ENCODE measurements at places on chromosomes 16 and 17. TPM values are rescaled to one million over a fixed set of nuclear protein-coding genes. Genes with fewer than 3 reads are reported as not detected.

DNA sequence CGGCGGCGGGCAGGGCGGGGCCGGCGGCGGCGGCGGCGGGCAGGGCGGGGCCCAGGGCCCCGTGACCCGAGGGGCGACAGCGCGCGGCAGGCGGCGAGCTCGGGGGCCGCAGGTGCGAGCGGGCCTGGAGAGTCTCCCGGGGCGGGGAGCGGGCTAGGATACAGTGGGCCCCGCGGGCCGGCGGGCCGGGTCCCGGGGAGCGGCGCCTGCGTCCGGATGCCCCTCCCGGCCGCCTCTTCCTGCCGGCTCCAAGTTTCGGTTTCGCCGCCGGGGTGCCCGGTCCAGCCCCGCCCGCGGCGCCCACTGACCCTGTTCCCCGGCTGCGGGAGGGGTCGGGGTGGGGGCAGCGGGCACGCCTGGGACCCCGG, at the start of gene RNF213:
TSS of gene RNF213 (plus strand) at position 62 of the 368 bp plus-strand sequence. CDS start 2,830 bp downstream, outside the sequence.
- DNase-seq, result peak; percentile 57

DNA sequence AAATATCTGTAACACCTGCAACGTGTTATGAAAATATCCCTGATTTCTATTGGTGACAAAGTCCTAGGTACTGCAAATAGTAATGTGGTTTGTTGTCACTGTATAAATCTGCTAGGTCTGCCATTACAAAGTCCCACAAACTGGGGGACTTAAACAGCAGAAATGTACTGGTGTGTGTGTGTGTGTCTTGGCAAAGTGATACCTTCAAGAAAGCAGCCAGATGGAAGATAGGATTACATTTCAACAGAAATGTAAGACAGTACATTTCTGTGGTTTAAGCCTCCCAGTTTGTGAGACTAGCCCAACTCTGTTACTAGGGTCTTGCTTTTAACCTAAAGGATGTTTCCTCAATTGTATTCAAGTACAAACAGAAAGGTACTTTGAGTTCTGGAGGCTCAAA, 531.7 kb downstream of the NPIPA7 start:
- DNase-seq, result no peak

DNA sequence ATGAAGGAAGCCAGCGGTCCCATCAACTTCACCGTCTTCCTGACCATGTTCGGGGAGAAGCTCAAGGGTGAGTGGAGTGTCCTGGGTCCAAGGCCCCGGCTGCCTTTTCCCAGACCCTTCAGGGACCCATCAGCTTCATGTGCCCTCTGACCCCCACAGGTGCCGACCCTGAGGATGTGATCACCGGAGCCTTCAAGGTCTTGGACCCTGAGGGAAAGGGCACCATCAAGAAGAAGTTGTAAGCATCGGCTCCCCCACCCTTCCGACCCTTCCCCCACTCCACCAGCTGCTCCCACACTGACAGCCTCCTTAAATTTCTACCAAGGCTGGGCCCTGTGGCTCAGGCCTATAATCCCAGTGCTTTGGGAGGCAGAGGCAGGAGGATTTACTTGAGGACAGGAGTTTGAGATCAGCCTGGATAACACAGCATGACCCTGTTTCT, 1.9 kb downstream of the MYL11 start:
- DNase-seq, result no peak

LDHD gene
- not detected for total RNA-seq

DNA sequence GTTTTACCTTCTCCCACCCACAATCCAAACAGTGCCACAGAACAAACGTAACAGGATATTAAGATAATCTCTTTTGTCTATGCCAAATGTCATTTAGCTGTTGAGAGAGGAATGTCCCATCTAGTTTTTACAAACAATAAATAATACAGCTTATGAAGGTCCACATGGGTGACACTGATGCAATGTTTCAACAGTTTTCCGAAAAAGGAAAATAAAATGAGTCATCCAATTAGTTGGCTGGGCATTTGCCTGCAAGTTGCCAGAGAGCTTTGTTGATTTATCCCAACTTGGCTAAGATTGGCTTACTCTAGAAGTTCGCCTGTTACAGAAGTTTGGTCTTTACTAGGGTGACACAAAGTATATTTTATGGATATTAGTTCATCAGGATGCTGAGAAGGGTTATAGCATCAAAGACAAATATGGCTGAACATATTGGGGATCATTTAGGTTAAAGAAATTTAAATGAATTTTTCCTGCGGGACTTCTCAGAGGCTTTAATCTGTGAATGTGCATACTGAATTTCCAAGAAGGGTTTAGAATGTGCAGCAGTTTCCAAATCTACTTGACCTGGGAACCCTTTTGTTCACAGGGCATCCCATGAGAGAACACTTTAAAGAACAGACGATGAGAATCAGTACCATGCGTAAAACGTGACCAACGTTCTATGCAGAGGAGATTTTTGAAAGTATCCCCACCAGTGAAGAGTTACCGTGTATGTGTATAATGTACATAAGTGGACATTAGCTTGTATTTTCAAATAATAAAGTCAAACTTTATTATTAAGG, 73.1 kb downstream of the CDH13 start:
- no peak for DNase-seq

RAP1GAP2 gene
- total RNA-seq, result 1.4 TPM

DNA sequence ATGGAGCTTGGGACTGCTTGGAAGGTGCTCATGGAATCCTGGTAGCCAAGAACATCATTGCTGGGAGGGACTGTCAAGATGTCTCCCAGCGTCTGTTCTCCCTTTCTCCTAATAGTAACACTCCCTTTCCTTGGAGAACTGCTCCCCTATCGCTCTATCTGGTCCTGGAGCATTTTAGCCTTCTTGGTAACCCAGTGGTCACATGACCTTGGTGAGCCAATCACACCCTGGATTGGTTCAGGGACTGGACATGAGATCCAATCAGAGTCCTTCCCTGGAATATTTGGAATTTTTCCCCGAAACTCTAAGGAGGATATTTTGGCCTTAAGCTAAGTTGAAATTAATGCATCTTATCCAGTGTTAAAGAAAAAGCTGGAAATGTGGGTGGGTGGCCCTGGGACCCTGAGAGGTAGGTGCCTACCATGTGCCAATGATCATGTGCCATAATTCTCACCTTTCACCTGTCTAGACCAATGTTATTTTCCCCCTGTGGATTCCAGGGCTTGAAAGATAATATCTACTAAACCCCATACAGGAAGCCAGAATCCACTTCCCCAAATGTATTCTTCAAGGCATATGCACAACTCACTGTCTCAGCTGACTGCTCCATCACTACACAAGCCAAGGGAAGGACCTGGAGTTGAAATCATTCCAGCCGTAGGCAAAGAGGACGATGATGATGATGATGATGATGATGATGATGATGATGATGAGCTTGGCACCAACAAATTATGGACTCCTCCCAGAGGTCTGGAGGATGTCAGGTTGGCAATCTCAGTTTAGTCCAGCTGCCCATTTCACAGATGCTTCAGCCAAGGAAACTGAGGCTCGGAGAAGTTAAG, 193.2 kb downstream of the RAB11FIP4 start:
- no peak for DNase-seq

DNA sequence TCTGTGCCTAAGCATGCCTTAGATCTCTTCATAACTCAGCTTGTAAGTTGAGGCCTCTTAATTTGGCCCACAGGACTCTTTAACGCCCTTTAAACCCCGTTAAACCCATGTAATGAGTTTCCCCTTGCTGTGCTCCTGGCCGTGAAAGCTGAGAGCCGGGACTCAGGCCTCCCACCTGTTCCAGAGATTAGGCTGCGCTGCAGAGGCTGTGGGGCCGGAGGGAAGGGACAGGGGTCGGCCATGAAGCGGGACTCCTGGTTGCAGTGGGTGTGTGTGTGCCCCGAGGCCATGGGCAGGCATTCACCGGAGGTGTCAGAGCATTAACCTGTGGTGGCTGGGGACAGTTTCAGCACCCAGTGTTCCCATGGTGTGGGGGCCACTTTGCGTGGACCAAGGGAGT, 150.8 kb upstream of the IRX3 start:
- no peak for DNase-seq

KRTAP9-3 gene
- not detected for total RNA-seq

DNA sequence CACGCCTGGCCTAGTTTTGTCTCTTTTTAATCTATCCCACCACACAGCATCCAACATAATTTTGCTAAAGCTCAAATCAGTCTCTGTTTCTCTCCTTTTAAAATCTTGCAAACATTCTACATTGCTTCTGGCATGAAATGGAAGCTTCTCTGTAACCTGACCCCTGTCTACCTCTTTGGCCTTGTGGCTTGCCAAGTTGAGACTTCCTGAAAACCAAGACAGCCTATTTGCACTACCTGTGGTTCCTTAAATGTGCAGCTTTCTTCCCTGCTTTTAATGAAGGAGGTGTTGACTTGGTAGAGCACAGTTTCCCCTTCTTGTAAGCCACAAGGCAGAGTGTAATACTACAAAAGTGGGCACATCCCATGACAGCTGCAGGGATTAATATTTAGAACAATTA, 6.0 kb upstream of the CCL3 start:
- no peak for DNase-seq

RNF151 gene
- total RNA-seq, result not detected

- no peak for DNase-seq
Measured at GRCh38 chr16:77679901-77680300, 42.4 kb upstream of the NUDT7 start.

MT1A gene
- total RNA-seq, result 0.71 TPM

- no peak for DNase-seq
Measured at GRCh38 chr17:47966079-47966519, 4.8 kb upstream of the CDK5RAP3 start.

COG1 gene
- 26.5 TPM for total RNA-seq

GRCh38 chr17:80843741-80844156, 147.9 kb upstream of the CHMP6 start:
- DNase-seq, result no peak

MYH13 gene
- total RNA-seq, result not detected

ZNF598 gene
- 96.6 TPM for total RNA-seq

GRCh38 chr17:19904924-19905323, 37.2 kb upstream of the ULK2 start:
- no peak for DNase-seq

GRCh38 chr16:27549464-27549745, 308 bp downstream of the GTF3C1 start:
- no peak for DNase-seq

DNA sequence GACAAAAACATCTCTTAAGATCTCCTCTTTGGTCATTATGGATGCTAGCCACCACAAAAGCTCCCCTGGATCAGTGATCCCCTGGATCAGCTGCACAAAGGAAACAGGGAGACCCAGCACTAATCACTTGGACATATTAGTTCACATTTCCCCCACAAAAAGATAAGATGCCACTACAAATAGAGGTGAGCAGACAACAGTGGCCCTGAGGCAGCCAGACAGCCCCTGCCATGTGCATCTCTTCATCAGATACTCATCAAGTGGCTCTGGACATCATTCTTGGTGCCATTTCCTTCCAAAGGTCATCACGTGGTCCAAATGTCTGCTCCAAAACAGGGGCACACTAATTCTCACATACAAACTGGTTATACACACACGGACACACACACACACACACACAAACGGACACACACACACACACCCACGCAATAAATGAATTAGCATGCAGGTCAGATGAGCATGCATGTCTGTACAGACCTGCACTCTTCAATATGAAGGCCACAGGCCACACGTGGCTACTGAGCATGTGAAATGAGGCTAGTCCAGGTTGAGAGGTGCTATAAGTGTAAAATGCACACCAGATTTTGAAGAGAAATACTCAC, 4.1 kb downstream of the USP36 start:
- no peak for DNase-seq

DNA sequence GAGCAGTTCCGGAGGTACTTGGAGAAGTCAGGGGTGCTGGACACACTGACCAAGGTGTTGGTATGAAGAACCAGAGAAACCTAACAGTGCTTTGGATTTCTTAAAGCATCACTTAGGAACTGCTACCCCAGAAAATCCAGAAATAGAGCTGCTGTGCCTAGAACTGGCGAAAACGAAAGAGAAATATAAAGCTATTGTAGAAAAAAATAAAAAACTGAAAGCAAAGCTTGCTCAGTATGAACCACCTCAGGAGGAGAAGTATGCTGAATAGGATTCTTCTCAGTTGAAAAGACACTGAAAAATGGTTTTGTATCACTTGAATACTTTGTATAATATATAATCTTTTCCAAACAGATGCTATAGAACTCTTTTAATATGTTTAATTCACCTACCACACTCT, 106.3 kb upstream of the PMFBP1 start:
- no peak for DNase-seq

GRCh38 chr17:57221366-57222350, 34.7 kb upstream of the MSI2 start:
- no peak for DNase-seq

HOXB8 gene
- not detected for total RNA-seq

GRCh38 chr16:67063008-67063407, 34.1 kb downstream of the CBFB start:
- no peak for DNase-seq

- no peak for DNase-seq
Measured at GRCh38 chr17:48690655-48691054, 31.7 kb downstream of the PRAC1 start.

CNTNAP1 gene
- 1.2 TPM for total RNA-seq

VPS9D1 gene
- total RNA-seq, result 3.7 TPM

- DNase-seq, result no peak
Measured at GRCh38 chr16:73213732-73214455, 166.0 kb upstream of the ZFHX3 start.

DNA sequence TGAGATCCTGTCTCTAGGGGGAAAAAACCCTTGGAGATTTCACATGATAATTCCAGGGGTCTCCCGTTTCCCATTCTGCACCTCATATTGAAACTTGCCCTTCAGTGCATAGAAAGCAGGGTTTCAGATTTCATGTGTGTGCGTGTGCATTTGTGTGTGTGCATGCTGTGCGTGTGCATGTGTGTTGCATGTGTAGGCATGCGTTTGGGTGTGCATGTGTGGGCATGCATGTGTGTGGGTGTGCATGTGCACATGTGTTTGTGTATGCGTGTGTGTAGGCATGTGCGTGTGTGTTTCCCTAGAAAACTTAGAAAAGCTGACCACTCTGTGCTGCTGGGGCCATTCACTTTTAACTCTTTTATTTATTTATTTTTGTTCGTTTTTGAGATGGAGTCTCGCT, 40.0 kb downstream of the IL21R start:
- DNase-seq, result no peak

GRCh38 chr17:32757963-32758362, 119.0 kb downstream of the MYO1D start:
- DNase-seq, result no peak

DNA sequence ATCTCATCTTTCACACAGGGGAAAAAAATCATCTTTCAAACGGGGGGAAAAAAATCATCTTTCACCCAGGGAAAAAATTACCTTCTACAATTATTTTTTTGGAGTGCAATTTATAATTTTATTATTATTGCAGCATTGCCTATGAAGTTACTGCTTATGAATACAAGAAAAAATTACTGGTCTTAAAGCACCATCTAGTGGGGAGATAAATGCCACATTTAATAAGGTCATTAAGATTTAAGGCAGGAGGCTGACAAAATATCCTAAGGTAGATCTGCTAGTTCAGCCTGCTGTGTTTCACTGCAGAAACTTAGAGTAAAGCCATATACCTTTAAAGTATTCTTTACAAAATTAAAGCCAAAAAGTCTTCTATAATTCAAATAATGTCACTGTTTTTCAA, 13.7 kb downstream of the SHCBP1 start:
- no peak for DNase-seq

NOG gene
- 0.44 TPM for total RNA-seq

TBC1D3G gene
- not detected for total RNA-seq

- DNase-seq, result no peak
Measured at GRCh38 chr16:10831894-10832886, 13.6 kb upstream of the TVP23A start.
